ENCODE measurements at places on chromosomes 1 and 21.
A peak's percentile ranks its signal among the peaks of the same experiment; 100 is the strongest.

GRCh38 chr1:186835448-186835847 is 6.7 kb downstream of the PLA2G4A start:
- H3K27ac ChIP-seq = no peak overlapping the region
- DNase-seq = no peak
- H3K27me3 ChIP-seq = no peaks in the 10 kb centered on the region
- no peaks in the 10 kb centered on the region for H3K4me1 ChIP-seq

DNA sequence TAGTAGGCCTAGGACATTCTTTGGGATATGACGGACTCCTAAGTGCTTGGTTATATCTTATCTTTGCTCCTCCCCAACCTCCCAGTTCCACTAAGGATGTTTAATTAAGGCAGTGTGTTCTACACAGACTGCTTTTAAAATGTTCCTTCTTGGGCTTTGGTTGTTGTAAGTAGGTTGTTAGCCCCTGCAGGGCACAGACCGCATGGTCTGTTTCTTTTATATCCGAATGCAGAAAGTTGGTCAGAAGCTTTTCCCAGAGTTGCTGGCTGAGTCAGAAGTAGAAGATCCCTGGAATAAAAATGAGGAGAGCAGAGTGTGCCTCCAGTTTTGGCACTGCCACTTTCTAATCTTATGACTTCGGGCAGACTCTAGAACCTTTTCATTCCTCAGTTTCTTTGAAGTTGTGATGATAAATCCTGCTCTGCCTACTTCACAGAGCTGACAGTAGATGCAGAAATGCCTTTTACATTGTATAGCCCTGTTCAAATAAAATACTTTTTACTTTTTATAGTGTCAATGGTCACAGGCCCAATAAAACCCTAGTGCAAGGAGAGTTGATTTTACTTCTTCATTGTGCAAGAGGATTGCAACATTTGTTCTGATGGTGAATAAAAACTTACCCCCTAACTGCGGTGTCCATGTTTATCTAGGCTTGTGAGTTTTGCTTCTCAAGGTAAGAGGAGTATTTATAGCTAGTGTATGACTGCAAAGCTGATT is 18.4 kb downstream of the FMN2 start:
- H3K27me3 ChIP-seq = no peaks in the 10 kb centered on the region
- H3K4me3 ChIP-seq = no peak overlapping the region
- no peaks in the 10 kb centered on the region for H3K36me3 ChIP-seq
- H3K4me1 ChIP-seq = no peaks in the 10 kb centered on the region
- no peak for DNase-seq

DNA sequence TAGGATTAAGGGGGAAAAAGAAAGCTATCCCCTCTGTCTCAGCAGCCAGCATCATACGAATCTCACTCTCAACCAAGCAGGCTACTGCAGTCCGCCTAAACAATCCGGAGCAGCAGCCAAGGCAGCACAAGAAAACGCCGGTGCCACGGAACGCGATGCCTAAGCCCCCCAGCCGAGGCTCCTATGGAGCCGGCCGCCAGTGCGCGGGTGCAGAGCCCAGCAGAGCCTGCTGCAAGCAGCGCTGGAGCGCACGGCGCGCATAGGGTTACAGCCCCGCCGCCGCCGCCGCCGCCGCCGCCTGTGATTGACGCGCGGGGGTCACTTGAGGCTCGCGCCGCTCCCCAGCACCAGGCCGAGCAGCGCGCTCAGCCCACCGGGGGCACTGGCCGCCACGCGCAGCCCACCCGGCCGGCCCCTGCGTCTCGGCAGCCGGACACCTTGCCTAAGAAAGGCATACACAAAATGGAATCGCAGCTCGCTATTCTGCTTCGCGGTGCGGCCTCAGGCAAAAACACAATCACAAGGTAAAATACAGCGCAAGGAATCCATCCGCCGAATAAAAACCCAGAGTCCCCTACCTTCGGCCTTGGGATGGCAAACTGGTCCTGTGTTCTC is 780 bp downstream of the HIVEP3 start:
- no peak for DNase-seq
- H3K27me3 ChIP-seq = no peaks in the 10 kb centered on the region
- peak overlapping the region; percentile 44 for H3K4me3 ChIP-seq
- no peak overlapping the region for H3K27ac ChIP-seq

DNA sequence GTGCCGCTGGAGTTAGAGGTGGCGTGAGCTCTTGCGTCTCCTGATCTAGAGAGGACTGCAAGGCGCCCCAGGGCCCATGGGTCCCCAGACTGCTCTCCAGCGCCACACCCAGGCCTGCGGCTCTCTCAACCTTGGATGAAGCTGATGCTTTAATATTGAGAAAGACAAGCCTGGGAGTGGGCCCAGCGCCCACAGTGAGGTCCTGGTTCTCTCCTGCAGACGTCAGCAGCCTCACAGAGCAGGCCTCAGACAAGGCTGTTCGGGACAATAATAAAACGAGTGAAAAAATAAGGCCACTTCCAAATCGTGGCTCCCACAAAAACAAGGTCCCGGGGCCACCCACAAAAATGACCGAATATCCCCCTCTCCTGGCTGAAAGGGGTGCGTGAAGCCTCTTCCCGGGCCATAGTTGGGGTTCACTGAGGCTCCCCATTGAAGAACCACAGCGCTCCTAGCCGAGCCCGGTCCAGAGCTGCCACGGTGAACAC is 6.0 kb upstream of the DNMT3L start:
- no peaks in the 10 kb centered on the region for H3K36me3 ChIP-seq
- DNase-seq = no peak
- H3K4me1 ChIP-seq = no peaks in the 10 kb centered on the region

DNA sequence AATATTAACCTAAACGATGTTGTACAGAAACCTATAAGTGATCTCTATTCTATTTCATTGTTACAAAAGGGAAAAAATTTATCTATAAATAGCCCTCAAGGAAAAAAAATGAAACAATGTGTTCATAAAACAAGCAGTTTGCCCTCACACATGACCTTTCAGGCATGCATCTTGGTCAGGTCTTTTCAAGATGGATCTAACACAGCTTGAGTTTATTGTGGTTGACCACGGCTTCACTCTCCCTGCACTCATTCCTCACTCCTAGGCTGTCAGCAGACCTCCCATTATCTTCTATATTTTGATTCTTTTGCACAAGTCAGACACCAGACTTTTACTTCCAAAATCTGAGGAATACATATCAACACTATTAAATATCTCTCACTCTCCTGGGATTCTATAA is 544.3 kb downstream of the KCNT2 start:
- no peak for DNase-seq
- no peaks in the 10 kb centered on the region for H3K27me3 ChIP-seq

DNA sequence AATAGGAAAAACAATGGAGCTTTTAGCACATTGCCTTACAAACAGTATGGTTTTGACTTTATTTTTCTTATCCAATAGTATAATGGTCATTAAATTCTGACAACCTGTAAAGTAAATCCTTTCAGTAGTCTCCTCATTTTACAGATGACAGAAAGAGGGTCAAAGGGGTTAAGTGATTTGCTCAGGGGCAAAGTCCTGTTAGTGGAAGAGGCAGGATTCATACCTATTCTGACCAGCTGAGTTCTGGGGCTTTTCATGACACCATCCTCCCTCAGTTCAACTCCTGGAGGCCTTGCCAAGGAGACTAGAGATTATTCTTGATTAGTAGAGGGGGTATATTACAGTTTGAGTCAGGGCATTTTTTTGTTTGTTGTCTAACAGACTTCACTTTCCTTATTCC is 278.7 kb upstream of the DUSP10 start:
- no peak for DNase-seq
- no peaks in the 10 kb centered on the region for H3K4me1 ChIP-seq
- no peaks in the 10 kb centered on the region for H3K27me3 ChIP-seq
- H3K36me3 ChIP-seq = no peaks in the 10 kb centered on the region
- no peak overlapping the region for H3K27ac ChIP-seq

DNA sequence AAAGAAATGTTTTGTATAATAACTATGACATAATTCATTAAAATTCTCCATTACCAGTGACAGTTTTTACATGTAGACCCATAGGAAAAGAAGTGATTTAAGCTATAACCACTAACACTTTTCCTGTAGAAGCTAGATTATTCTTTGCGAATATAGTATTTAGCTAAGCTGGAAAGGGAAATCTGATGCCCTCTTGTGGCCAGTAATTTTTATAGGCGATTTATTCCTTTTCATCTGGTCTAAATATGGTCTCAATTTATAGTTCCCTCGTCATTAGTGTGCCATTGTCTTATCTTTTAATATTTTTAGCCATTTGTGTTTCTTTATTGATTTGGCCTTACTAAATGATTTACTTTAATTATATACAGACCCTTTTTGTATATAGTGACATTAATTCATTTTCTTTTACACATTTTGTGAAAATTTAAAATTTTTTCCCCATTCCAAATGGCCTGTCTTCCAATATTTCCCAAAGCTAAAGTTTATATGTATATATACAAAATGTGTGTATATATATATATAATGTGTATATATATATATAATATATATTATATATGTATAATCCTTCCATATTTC is 26.7 kb downstream of the BTG3 start:
- H3K4me1 ChIP-seq = no peaks in the 10 kb centered on the region
- no peak overlapping the region for H3K4me3 ChIP-seq
- DNase-seq = no peak
- no peaks in the 10 kb centered on the region for H3K36me3 ChIP-seq

DNA sequence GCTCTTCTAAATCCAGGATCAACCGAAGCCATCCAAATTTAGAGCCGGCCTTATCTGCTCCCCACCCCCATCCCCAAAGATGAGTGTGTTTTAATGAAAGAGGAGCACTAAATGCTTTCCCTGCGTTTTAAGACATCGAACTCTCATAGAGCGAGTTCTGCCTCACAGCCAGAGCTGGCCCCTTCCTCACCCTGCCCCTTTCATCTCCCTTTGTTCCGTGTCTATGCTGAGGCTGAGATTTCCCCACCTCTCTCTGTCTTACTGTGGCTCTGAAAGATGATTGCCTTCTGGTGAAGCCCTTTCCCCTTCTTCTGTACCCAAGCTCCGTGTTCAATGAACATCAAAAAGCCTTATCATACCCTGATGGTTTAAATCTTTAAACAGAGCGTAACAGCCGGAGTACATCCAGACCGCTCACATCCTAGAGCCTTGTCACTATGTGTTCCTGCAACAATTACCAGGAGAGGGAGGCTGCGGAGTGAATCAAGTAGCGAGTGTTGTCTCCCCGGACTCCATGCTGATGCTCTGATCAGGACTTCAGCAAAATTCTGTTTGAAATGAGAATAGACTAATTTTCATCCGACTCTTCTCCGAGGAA is 110.1 kb downstream of the ZNF326 start:
- H3K27me3 ChIP-seq = no peaks in the 10 kb centered on the region
- no peak overlapping the region for H3K27ac ChIP-seq
- H3K4me3 ChIP-seq = no peak overlapping the region
- H3K36me3 ChIP-seq = no peaks in the 10 kb centered on the region
- no peaks in the 10 kb centered on the region for H3K4me1 ChIP-seq

GRCh38 chr1:234912548-234913277 is 215.9 kb downstream of the TOMM20 start:
- no peak overlapping the region for H3K4me3 ChIP-seq
- peaks cover 7% of the 10 kb centered on the region for H3K4me1 ChIP-seq
- H3K27me3 ChIP-seq = no peaks in the 10 kb centered on the region
- no peak for DNase-seq
- no peak overlapping the region for H3K27ac ChIP-seq

DNA sequence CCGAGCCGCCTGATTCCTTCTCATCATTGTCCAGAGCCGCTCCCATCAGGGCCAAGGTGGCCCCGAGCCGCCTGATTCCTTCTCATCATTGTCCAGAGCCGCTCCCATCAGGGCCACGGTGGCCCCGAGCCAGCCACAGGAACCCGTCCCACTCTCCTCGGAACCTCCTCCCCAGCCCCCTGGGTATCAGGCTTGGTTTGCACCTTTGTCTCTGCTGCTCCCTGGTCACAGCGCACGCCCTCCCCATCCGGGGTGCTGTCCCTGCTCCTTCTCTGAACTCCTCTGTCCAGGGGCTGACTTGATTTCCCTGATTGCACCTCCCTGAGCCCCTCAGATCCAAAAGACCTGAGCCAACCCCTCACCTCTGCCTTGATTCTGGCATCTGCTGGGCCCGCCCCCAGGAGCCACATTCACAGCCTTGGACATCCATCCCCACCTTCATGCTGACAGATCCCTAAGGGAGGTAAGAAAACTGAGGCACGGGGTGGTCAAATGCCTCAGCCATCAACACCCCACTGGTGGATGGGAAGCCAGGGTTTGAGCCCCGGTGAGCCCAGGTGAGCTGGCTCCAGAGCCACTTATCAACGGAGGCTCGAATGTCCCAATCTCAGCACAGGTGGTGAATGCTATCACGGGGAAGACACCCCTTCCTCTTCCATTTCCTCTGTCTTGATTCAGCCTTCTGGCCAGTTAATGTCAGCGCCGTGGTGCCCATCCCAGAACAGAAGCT is 25.6 kb upstream of the COL18A1 start:
- no peaks in the 10 kb centered on the region for H3K4me1 ChIP-seq
- no peak overlapping the region for H3K27ac ChIP-seq
- DNase-seq = peak; percentile 6

GRCh38 chr1:7120863-7121621 is 335.8 kb downstream of the CAMTA1 start:
- H3K36me3 ChIP-seq = no peaks in the 10 kb centered on the region
- no peaks in the 10 kb centered on the region for H3K27me3 ChIP-seq
- H3K27ac ChIP-seq = no peak overlapping the region
- no peak for DNase-seq
- H3K4me3 ChIP-seq = no peak overlapping the region

DNA sequence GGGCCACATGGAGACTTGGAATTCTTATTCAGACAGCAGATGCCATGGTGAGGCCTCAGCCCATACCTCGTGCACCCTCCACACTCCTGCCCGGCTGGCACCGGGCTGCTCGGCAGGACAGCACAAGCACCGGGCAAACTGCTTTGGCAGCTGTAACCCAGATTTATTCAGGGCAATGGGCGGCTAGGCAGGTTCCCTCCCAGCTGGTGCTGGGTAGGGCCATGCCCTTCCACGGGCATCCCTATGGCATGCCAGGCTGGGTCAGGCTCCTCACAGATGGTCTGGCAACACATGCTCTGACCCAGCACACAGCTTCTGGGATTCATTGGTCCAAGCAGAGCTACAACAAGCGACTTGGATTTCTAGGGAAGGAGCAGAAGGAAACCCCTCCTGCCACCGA is 53.4 kb downstream of the ATP1A1 start:
- H3K27ac ChIP-seq = no peak overlapping the region
- no peak overlapping the region for H3K4me3 ChIP-seq
- DNase-seq = no peak
- peaks cover 11% of the 10 kb centered on the region for H3K4me1 ChIP-seq
- H3K27me3 ChIP-seq = no peaks in the 10 kb centered on the region
- H3K36me3 ChIP-seq = no peaks in the 10 kb centered on the region

GRCh38 chr1:193221651-193222050 is 35.2 kb upstream of the B3GALT2 start:
- no peaks in the 10 kb centered on the region for H3K27me3 ChIP-seq
- no peak overlapping the region for H3K4me3 ChIP-seq
- H3K27ac ChIP-seq = no peak overlapping the region
- H3K4me1 ChIP-seq = no peaks in the 10 kb centered on the region
